ENCODE measurements at places on chromosomes 7 and 10.

DNA sequence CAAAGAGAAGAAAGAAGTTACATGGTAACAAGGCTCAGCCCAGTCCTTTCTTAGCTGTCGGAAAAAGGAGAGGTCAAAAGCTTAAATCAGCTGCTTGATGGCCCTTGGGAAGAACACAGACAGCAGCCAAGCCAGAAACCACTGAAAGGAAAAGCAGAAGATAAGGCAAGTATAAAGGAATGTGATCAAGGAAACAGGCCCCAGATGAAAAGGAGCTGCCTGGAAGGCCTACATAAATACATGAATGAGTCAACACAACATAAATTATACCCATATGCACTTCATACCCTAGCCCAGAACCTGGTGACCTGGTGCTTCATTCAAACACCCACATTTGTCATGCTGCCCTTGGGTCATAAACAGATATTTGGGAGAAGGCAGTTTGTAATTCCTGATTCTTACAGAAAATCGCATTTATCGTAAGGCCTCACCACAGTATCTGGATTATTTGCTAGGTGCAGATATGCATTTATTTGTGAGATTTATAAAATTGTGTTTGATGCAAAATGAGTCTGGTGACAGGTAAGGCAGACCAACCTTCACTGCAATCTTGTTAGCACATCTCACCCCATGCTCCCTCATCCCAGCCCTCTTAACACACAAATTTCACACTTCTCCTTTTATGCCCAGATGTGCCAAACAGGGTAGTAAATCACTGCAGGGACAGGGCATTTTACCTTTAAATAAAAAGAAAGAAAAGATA lies 94.9 kb upstream of the KCNIP2 start:
- DNase-seq: no peak

DNA sequence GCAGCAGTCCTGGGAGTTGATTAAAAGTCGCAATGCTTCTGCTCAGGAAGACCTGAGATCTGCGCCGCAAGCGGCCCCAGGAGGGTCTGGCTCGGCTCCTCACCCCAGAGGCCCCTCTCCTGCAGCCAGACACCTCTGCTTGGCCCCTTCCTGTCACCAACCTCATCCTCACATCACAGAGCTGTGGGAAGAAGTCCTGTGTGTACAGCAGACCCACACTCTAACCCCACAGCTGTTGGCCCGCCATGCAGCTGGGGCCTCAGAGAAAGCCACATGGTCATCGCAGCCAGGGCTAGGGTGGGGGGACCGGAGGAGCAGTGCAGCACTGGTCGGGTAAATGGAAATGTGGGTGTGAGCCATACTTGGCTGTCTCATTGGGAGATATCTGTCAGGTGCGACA lies 97.7 kb downstream of the RGS10 start:
- DNase-seq: no peak

- no peak for DNase-seq
These were observed 23.4 kb downstream of the DOCK4 start for GRCh38 chr7:112182749-112183148.

DNA sequence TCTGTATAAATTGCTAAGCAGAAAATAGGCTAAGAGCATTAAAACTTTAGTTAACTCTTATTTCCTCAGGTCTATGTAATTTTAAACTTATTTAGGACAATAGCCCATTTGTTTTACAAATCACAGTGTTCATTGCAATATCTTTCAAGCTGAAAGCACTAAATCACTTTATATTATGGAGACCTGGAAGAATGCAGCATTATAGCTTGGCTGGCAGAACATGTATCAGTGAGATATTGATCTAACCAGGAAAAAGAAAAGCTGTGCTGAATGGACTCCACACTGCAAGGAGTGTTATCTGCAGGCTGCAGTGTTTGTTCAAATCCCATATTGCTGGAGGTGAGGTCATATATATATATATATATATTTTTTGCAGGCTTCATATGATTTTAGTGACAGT lies 517.5 kb downstream of the NRG3 start:
- no peak for DNase-seq

- DNase-seq: no peak
These were observed 198.1 kb downstream of the REEP3 start for GRCh38 chr10:63719226-63719856.

DNA sequence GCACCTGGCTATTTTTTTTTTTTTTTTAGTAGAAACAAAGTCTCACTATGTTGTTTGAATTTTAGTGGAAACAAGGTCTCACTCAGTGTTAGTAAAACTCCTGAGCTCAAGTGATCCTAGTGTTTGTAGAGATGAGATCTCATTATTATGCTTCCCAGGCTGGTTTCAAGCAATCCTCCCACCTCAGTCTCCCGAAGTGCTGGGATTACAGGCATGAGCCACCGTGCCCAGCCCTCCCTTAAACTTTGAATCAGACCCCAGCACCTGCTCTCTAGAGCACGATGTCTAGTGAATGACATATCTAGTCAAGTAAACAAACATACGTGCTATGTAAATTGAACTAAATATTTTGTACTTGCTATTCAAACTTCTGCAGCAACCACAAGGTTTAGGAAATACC lies 105.6 kb upstream of the MYO3A start:
- no peak for DNase-seq

GRCh38 chr7:27875061-27875460 lies 135.1 kb downstream of the TAX1BP1 start:
- no peak for DNase-seq

DNA sequence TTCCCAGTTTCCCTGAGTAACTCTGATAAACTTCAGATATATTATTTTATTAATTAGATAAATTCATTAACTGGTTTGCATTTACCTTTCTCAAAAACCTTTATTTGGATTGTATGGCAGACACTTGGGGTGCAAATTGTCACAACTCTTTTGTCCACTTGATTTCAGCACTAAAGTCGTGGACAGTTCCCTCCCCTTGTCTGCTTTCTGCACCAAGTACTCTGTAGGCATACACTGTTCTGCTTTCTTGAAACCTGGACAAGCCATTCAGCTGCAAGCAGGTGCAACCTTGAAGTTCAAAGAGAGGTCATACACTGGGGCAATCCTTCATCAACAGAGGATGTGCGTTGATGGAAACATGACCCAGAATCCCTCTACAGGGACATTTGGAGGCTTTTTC lies 162.9 kb downstream of the ARL5B start:
- DNase-seq: no peak

DNA sequence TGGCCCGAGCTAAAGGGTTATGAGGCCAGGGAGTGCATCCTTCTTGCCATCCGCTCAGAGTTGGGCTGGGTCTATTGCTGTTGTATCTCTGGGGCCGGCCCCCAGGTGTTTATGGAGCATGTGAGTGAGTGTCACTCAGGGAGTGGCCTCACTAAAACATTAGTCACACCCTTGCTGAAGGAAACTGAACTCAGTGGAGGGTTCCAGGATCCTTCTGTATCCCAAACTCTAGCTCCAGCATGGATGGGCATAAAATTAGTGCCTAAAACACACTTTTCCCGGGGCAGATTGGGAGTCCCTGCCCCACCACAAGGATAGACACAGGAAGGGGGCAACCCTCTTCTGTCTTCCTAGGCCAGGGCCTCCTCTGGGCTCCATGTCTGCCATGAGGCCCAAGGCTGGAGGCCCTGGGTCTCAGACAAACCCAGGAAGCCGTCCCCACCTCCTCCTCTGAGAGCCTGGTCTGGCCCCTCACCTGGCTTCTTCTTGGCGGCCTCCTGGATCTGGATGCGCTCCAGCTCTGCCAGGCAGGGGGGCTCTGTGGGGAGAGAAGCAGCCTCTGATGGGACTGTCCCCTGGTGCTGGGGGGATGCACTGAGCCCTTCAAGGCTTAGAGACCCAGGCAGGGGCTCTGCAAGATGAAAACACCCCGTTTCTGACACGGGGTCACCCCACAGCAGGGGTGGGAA lies 24.5 kb downstream of the SPOCK2 start:
- no peak for DNase-seq

- no peak for DNase-seq
These were observed 24.0 kb upstream of the PAPSS2 start for GRCh38 chr10:87635498-87636312.

GRCh38 chr10:86263907-86264306 lies 102.7 kb downstream of the GRID1 start:
- DNase-seq: no peak

- DNase-seq: no peak
These were observed 110.1 kb upstream of the GPR26 start for GRCh38 chr10:123556049-123556448.

DNA sequence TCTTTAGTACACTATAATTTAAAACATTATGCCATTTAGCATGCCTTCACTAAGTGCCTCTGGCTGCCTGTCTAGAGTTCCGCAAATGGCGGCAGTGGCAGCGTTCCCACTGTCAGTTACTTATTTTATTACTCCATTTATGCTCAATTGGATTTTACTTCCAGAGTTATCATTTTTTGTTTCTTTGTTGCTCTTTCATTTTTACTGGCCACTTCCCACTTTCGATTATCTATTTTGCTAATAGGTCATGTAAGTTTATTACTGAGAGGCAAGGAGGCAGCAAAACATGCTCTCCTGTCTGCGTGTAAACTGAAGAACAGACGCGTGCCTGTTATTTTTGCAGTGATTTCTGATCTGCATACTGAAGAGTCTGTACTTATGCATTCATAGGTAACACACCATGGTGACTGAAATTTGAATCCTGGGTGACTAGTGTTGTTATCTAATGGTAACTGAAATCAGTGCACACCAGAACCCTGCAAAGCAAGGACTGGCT lies 23.1 kb downstream of the KDM7A start:
- no peak for DNase-seq

- DNase-seq: peak; percentile 57
These were observed 201.0 kb upstream of the ADARB2 start for GRCh38 chr10:1938317-1938716.

DNA sequence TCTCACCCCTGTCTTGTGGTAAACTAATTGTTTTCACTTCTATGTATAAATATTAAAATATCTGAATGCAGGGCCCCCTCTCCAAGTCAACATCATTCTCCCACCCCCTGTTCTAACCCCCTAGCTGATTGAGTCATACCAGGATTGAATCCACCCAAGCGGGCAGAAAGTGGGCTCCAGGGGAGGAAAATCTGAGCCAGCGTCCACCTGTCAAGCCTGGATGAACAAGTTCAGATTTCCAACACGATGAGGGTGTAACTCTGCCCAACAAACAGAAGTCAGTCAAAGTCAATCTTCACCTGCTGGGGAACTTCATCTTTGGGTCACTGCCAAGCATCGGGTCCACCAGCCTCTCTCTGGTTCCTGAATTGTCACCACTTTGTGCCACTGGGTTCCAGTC lies 162.9 kb upstream of the CELF2 start:
- no peak for DNase-seq

GRCh38 chr10:33212061-33212748 lies 122.3 kb downstream of the NRP1 start:
- DNase-seq: no peak

GRCh38 chr7:116148626-116149025 lies 61.7 kb upstream of the TES start:
- no peak for DNase-seq

GRCh38 chr7:142516038-142516501 lies 233.2 kb upstream of the PRSS1 start:
- peak; percentile 39 for DNase-seq

GRCh38 chr7:40506158-40506557 lies 371.4 kb downstream of the SUGCT start:
- DNase-seq: no peak

DNA sequence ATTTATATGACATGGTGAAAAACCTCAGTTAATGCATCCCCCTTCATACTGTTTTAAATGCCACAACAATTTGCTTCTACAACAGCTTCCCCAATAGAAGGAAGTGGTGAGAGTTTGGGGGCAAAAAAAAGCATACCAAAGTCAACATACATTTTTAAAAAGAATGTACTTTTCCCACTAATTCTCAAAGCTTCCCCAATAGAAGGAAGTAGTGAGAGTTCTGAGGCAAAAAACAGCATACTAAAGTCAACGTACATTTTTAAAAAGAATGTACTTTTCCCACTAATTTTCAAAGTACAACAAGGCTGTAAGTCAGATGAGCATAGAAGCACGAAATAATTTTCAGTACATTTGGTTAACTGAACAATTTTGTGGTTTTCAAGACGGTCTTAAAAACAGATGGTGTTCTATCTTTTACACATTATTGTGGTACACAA lies 24.0 kb downstream of the WASL start:
- DNase-seq: no peak

DNA sequence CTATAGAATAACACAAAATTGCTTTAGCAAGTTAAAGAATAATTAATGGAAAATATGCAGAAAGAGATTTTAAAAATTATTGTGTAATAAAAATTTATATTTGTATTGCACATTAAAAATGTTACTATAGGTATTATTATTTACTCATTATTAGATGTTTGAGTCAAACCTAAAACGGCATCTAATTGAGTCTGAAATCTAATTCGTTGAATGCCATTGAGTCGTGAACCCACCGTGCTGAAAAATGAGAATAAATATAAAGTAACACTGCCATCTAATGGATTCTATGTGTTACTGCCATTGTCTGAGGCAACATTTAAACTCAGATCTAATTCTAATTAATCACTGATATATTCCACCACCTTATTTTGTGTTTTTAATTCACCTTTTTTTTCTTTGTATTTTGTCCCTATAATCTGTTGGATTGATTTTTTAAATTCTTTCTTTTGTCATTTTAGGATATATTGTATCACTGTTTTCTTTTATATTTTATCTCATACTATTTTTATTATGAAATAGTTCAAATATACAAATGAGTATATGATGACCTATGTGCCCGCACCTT lies 62.2 kb downstream of the SAMD9 start:
- DNase-seq: peak; percentile 39

GRCh38 chr10:58894929-58895328 lies 281.5 kb upstream of the PHYHIPL start:
- no peak for DNase-seq

GRCh38 chr7:54663186-54663585 lies 95.8 kb downstream of the SEC61G start:
- no peak for DNase-seq

GRCh38 chr7:80134115-80134535 lies 506 bp upstream of the GNAI1 start:
- DNase-seq: no peak

DNA sequence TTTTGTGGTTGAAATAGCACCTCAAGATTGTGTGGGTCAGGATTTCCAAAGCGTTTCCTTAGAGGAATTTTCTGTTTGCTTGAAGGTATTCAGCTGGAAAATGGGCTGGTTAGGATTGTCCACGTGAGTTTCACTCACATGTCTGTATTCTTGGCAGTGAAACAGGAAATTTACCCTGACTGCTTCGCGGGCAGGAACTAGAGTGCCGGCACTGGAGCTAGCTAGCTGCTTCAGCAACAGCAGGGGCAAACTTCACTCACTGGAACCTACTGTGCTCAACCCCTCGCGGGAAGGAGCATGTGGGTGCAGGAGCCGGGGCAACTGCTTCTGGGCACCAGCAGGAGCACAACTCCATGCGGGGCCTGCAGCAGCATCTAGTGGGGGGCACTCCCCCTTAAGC lies 38.0 kb upstream of the RTKN2 start:
- DNase-seq: peak; percentile 14

- no peak for DNase-seq
These were observed 276.2 kb downstream of the KCNMA1 start for GRCh38 chr10:77361426-77361825.

- DNase-seq: no peak
These were observed 498.1 kb downstream of the PLXNA4 start for GRCh38 chr7:132077971-132078685.

All from CD4-positive, alpha-beta T cell treated with Interleukin-6 at 100 ng/mL for 8 hours (primary cell).